RCC 7860 (cell line): ENCODE measurements at places on chromosomes 1 and 21.

- DNase-seq, result no peak
Measured at GRCh38 chr1:147630447-147630846, 39.9 kb downstream of the ACP6 start.

- DNase-seq, result no peak
Measured at GRCh38 chr1:42910985-42911384, 47.7 kb downstream of the SLC2A1 start.

DNA sequence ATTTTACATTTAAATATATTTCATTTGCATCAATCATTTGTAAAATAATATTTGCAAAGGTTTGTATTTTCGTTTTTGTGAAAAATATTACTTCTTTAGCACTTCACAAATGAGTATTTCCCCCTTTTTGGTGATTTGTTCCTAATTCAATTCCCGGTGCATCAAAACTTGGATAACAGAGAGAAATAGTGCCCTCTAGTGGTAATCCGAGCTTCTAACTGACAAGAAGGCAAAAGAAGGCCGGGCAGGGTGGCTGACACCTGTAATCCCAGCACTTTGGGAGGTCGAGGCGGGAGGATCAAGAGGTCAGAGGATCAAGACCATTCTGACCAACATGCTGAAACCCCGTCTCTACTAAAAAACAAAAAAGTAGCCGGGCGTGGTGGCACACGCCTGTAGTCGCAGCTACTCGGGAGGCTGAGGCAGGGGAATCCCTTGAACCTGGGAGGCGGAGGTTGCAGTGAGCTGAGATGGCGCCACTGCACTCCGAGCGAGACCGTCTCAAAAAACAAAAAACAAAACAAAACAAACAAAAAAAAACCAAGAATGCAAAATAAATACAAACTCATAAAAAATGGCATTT is 137.7 kb downstream of the COL11A1 start:
- peak; percentile 42 for DNase-seq

GRCh38 chr21:45102391-45102932 is 28.1 kb downstream of the ADARB1 start:
- DNase-seq, result no peak

DNA sequence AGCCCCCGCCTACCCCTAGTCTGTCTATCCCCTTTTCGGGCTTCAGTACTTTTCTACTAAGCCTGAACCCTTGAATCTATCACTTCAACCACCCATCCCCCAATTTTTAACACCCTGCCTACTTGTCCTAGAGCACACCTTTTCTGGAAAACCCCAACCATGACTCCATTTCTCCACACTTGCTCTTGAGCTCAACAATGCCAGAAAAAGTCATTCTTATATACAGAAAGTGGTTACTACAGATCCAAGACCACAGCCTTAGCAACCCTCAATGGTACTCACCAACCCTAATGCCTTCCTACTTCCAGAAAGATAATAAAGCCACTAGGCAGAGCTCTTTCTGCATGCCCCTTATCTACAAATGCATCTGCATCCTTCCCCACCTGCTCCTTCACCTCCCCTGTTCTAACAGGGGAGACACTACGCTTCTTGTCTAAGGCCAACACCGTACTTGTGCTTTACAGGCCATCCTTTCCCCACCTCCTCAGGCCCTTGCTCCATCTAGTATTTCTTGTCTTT is 41.2 kb downstream of the DMAP1 start:
- DNase-seq, result no peak

DNA sequence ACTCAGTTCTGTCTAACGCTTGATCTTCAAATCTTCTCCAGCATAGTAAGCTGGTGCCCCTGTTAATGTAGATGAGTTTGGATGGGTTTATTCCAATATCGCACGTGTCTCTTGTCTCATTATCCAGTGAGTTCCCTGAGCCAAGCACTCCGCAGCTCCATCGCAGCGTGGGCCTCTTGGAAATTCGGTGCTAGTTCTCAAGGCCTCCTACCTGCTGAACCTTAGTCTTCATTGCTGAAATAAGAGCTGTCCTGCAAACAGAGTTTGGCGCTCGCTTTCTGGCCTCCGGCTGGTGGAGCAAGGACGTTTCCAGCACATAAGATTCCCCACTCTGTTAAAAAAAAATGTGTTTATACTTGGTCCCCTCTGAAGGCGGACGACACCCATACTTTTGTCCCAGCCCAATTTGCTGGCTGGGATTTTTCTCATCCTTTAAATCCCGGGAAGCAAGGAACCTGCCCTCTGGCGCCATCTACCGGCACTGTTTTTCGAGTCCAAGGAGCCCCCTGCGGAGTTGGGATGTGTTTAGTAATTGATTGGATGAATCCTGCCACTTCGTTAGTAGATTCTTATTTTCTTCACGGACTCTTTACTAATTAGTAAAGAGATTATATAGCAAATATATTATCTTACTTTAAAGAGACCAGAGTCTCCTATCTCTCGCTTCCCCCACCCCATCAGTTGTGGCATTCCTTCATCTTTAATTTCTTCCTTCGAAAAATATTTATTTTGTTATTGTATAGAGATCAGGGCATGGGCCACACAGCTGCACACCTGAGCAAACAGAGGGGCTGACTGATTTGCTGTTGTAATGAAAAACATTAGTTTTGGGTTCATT is 14.7 kb downstream of the JUN start:
- DNase-seq, result peak; percentile 17
